Effector memory CD4-positive, alpha-beta T cell (primary cell): ENCODE measurements at places on chromosomes 6 and 20.

DNA sequence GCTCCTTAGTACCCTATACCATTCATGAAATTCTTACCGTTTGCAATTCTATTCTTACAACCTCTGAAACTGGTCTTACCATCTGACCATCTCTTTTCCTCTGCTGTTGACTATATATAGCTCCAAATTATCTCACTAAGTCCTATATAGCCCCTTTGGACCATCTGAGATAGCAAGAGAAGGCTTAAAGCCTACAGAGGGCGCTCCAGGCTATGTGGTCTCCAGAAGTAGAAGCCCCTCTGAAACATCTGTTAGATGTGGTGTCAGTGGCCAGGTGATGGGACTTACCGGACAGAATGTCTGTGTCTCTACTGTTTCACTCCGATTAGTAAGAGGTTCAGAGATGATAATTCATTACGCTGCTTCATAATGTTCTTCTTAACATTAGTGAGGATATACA is 140.7 kb upstream of the BMP2 start:
- DNase-seq: no peak

DNA sequence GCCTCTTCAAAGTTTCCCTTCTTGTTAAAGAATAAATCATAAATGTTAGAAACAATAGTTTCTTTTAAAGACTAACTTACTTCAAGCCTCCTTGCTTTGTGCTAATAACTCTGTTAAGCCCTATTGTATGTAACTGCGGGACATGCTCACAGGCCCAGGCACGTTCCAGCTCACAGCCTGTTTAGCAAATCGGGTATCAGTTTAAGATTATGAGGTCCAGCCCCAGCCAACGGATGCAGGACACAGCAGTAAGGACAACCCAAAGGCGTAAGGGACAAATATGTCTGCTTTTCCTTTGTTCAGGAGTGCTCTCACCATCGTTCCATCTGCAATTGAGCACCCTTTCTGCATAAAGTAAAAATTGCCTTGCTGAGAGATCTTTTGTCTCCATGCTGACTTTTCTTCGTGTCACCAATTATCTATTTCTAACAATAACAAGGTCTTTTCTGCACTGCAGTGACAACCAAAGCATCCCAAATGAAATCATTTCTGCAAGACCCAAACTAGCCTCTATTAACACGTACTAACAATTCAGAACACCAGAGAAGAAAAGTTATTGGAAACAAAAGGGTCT is 1.4 kb downstream of the C6orf52 start:
- DNase-seq: no peak

- DNase-seq: no peak
These were observed 25.5 kb downstream of the DCDC2 start for GRCh38 chr6:24332317-24332716.

GRCh38 chr20:58209652-58210397 is 18.6 kb downstream of the ANKRD60 start:
- DNase-seq: peak; percentile 72

DNA sequence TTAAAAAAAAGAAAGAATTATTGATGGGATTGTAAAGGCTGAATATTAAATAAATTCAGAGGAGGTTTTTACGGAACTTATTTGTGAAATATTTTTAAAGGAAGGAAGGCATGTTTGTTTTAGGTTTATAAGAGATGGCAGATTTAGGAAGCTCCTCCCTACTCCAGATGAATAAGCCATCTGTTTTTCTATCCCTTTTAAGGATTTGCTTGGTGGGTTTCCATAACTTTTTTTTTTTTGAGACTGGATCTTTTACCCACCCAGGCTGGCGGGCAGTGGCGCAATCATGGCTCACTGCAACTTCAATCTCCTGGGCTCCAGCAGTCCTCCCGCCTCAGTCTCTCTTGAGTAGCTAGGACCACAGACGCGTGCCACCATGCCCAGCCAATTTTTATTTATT is 30.4 kb downstream of the PTPRA start:
- no peak for DNase-seq

- no peak for DNase-seq
These were observed 32.7 kb upstream of the SNAP25 start for GRCh38 chr20:10185741-10186558.

DNA sequence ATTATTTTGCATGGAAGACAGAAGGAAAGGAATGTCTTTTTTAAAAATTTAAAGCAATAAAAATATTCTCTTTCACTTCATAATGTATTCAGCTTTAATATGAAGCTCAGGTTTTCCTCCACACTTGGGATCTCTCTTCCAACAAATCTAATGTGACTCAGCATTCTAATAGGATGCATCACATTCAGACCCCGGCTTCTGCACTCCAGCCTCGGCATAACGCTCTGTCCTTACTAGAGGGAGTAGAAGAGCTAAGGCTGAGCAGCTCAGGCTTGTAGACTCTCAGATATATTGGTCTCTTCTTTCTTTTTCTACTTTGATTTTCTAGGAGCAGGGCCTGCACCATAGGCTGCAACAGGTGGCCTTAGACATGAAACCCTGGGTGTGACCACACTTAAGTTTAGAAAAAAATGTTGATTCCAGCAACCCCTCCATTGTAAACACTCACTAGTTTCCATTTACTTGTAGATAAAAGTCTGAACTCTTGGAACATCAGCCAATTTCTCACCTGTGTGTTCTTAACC is 161.7 kb downstream of the PAK5 start:
- DNase-seq: no peak

GRCh38 chr6:106158816-106159215 is 72.7 kb downstream of the PRDM1 start:
- no peak for DNase-seq

DNA sequence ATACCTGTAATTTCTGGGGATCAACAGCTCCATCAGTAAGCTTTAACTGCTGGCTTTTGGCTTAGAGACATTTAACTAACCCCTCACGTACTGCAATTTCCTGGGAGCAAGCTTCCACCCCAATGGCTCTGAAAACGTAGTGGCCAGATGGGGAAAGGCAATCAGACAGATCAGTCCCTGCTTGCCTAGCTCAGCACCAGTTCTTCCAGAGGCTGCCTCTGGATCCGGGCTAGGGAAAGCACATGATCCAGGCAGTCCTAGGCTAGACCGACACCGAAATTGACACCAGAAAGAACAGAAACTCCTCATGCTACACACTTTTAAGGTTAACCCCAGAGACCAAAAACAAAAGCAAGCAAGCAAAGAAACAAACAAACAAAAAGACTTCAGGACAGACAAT is 13.3 kb downstream of the PREP start:
- no peak for DNase-seq
